Cardiac ventricle fibroblast (primary cell): ENCODE measurements at places on chromosomes 12 and 14. TPM values are rescaled to one million over a fixed set of nuclear protein-coding genes. Genes with fewer than 3 reads are reported as not detected.

SLC25A47 gene
- not detected in 2 replicates for total RNA-seq

RAB15 gene
- total RNA-seq = 3.4 and 4.2 TPM in 2 replicates

GPR137C gene
- total RNA-seq = 0.39 and 0.87 TPM in 2 replicates

KRT7 gene
- 3.4 and 6.3 TPM in 2 replicates for total RNA-seq

MYF6 gene
- not detected in 2 replicates for total RNA-seq

MRPL51 gene
- total RNA-seq = 74.1 and 85.0 TPM in 2 replicates

KLRD1 gene
- 0.19 and 0.88 TPM in 2 replicates for total RNA-seq

TAC3 gene
- total RNA-seq = not detected in 2 replicates

PLCZ1 gene
- total RNA-seq = not detected in 2 replicates

MANSC1 gene
- total RNA-seq = 6.4 and 9.8 TPM in 2 replicates

B3GNT4 gene
- total RNA-seq = 0.15 TPM in 1 of 2 replicates, not detected in the other

NANOG gene
- not detected in 2 replicates for total RNA-seq

RIPK3 gene
- 1.1 and 2.2 TPM in 2 replicates for total RNA-seq

KRT6A gene
- 0.37 and 14.0 TPM in 2 replicates for total RNA-seq

AREL1 gene
- 13.5 and 16.3 TPM in 2 replicates for total RNA-seq

PTGDR gene
- total RNA-seq = 0.29 and 0.37 TPM in 2 replicates

COQ5 gene
- total RNA-seq = 17.8 and 24.1 TPM in 2 replicates

ZFYVE26 gene
- 10.7 and 16.2 TPM in 2 replicates for total RNA-seq

TGM1 gene
- 0.06 and 0.73 TPM in 2 replicates for total RNA-seq

CDKL1 gene
- total RNA-seq = 6.7 and 9.0 TPM in 2 replicates

CCDC177 gene
- 0.20 TPM in 1 of 2 replicates, not detected in the other for total RNA-seq
